ENCODE measurements at places on chromosomes 7 and 10.

- no peak for DNase-seq
Measured at GRCh38 chr10:22308390-22308789, 7.8 kb upstream of the COMMD3 start.

DNA sequence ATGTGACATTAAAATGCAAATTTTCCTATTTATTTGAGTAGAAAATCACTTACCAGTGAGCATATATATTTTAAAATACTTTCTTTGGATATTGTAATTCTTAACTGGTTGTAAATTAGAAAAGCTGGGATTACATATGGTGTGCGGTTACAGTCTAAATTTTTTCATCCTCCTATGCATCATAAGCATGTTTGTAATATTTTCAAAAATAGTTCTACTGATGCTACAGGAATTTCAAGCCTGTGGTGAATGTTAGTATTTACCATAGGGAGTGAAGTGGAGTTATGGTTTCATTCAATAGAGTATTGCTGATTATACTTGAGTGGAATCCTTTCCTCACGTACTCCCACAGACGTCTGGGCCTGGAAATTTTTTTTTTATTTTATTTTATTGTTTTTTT is 34.6 kb upstream of the ST7 start:
- no peak for DNase-seq

DNA sequence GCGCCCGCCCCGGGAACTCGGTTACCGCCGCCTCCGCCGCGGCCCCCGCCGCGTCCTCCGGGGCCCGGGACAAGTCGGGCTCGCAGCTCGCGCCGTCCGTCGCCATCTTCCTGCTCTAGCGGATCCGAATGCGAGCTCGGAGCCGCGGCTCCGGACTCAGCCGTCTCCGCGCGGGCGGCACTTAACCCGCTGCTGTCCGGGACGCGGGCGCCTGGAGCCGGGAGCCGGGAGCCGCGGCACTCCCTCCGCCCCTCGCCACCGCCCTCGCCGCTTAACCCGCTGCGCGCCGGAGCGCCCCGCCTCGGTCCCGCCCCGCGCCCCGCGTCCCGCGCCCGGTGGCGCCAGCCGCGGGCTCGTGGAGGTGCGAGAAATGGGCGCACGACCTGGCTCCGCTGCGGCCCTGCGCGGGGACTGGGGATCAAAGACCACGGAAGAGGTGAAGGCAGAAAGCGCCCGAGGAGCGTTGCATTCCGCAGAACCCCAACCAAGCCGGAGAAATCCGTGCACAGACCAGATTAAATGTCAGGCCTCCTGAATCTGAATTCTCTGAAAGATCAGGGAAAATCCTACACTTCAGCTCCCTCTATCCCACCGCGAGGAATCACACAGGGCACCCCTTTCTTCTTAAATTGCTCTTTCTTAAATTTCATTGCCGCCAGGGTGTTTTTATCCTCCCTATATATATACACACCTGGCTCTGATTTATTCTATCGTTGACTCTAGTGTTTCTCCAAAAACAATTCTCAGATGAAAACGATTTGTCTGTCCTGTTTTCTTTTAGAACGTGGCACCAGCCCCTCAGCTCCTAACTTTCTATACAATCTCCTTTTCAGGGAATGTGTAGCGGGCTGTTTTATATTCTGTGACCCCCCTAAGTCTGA is at the start of gene CTTNBP2:
CTTNBP2 (minus strand) TSS at position 132 of the 881 bp plus-strand sequence; CDS start at position 106, 26 bp downstream.
- no peak for DNase-seq

- peak; percentile 31 for DNase-seq
Measured at GRCh38 chr7:140402178-140402835, 1.6 kb upstream of the RAB19 start.

DNA sequence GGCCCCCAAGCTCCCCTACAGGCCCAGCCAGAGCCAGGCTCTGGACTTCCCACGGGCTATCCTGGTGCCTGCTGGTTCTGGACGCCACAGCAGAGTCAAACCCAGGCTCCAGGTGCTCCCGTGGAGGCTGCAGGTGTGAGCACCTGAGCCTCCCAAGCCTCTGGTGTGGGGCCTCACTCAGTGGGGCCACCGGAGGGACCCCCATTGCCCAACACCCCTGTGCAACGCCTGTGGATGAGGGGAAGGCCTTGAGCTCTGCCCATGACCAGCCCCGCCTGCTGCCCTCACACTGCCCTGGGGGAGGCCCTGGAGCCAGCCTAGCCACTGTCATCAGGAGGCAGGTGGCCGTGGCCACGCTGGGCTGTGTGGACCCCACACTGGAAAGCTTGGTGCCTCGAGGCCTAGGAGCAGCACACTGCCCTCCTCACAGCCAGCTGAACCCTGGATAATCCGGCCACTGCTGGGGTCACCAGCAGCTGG is 229.3 kb downstream of the MAD1L1 start:
- no peak for DNase-seq

GRCh38 chr10:4214908-4215307 is 429.9 kb upstream of the KLF6 start:
- DNase-seq, result no peak

GRCh38 chr10:86497621-86498020 is 24.0 kb downstream of the WAPL start:
- DNase-seq, result no peak

DNA sequence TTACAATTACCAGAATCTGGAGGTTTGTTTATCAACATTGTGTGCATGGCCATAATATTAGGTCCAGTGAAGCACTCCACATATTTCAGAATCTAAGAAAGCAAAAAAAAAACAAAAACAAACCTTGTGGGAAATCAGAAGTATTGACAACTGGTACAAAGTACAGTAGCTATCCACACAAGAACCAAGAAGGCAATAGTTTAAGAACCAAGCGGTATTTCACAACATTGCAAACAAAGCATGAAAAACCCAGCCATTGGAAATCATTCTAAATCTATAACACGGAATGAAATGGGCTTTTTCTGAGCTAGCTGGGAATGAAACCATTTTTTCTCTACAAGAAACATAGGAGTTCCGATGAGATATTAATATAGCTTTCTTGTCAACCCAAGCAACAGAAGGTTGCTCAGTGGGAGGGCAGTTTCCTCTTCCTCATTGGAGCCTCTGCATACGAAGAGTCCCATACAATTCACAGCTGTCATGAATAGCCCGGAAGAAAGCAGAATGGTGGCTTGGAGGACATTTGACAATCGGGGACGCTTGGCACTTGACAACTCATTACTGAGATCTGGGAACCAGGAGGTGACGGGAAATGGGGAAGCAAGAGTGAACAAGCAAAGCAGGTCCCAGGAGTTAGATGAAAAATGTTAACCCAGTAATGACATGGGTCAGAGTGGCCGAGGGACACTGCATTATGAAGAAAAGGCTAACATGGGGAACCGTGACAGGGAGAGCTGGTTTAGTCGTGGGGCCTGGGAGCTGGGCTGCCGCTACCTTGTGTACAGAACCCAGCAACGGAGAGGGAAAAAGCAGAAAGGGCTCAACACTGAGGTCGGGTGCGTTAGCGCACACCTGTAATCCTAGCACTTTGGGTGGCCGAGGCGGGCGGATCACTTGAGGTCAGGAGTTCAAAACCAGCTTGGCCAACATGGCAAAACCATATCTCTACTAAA is 7.8 kb downstream of the PHYH start:
- DNase-seq, result no peak

DNA sequence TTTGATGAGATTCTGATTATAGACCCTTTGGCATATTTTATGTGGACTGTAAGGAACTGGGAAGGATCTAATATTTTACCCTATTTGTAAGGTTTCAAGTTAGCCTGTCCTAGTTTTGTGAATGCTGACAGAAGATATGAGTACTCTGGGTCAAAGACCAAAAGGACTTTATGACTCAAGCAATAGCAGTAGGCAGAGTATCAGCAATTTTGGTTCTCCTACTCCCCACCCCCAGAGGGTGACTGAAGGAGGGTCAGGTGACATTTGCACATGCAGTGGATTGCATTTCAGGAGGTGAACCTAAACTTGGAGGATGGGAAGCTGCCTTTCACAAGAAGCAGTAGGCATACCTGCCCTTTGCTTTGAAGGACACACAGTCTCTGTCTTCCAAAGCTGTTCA is 84.0 kb upstream of the KLF6 start:
- no peak for DNase-seq

DNA sequence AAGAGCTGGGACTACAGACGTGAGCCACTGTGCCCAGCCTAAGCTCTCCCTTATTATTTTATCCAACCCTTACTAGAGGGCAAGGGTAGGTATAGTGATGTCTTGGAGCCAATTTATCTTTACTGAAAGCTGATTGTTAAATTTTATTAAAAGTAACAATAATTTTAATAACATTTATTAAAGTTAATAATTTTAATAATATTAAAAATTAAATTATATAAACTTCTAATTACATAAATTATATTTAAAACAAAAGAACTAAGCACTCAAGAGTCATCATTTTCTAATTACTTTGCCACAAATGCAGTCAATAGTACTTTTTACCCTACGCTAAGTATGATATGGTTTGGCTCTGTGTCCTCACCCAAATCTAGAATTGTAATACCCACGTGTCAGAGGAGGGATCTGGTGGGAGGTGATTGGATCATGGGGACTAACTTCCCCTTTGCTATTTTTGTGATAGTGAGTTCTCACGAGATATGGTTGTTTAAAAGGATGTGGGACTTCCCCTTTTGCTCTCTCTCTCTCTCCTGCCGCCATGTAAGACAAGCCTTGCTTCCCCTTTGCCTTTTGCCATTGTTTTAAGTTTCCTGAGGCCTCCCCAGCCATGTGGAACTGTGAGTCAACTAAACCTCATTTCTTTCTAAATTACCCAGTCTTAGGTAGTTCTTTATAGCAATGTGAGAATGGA is 58.4 kb upstream of the ETV1 start:
- DNase-seq, result no peak

DNA sequence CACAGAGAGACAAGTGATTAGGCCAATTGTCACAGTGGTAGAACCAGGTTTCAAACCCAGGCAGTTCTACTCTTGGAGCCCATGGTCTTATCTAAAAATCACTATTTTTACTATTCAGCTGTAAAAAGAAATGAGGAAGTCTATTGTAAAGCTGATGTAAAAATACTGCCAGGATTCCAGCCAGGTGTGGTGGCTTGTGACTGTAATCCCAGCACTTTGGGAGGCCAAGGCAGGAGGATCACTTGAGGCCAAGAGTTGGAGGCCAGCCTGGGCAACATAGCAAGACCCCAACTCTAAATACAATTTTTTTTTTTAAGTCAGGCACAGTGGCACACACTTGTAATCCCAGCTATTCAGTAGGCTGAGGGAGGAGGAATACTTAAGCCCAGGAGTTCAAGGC is 40.4 kb downstream of the HIP1 start:
- DNase-seq, result no peak

DNA sequence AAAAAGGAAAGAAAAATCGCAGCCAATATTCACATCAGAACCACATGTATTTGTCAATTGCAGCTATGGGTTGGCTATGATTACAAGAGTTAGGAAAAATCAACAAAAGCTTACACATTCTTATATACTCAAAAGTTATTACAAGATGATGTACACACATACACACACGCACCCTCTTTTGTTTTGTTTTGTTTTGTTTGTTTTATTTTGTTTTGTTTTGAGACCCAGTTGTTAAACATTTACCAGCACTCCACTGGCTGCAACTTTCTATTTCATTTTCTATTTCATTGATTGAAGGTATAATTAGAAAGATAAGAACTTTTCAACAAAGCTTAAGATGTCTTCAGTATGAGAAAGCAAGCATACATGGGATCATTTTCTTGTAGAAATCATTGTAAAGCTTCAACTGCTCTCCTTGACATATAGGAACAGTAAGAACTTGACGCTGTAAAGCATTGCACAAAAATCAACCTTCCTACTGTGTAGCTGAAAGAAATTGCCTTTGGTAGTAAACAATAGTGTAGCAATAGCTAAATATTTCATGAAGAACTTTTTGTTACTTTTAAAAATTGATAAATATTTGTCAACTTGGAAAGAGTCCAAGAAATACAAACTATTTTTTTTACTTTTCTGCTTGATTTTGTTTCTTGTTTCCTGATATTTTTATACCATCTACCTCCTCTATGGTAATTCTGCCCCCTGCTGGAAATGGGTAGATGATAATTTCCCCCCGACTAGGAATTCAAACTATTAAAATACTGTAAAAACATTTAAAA is 205.9 kb downstream of the MBL2 start:
- DNase-seq, result peak; percentile 37

DNA sequence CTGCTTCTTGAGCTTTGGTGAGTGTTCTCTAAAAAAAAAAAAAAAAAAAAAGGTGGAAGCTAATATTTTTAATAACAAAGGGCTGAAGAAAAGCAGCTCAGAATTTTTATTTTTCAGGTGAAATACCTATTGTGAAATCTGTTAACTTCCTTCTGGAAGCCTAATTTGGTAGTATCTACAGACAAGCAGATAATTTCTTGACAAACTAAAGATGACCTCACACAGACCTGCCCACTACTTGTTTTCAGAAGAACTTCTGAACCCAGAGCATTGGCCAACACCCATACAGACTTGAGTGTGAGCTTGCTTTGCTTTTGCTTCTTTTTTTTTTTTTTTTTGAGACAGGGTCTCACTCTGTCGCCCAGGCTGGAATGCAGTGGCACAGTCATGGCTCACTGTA is 31.2 kb downstream of the LRRC4 start:
- no peak for DNase-seq

- DNase-seq, result no peak
Measured at GRCh38 chr10:11521860-11522259, 89.6 kb downstream of the USP6NL start.

DNA sequence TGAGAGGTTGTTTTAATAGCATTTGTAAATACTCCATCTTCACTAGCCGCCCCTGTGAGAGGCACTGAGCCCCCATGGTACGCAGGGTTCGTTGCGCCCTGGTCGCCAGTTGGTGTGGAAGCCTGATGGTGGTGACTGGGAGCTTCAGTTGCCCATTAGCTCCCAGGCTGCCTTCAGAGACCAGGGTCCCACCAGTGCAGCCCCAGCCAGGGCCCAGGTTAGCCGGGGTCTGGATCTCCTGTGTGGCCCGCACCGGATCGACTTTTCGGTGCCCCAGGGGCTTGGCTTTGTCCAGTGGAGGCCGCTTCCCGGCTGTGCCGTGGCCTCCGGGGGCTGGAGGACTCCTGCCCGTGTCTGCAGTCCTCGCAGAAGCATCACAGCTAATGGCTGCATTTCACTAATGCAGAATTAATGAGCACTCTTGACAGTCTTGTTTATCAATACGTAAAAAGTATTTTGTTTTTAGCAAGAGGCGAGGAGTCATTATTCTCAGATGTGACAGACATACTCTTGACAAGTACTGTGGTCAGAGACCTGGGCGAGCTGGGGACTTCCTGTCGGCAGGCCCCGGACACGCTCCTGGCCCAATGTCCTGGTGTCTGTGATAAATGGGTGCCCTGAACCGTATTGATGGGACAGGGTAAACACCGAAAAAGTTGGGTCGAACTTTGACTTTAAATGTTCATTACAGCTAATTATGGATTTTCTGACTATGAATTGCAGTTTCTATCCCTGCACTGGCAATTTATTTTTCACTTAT is 99.8 kb downstream of the NKX6-2 start:
- DNase-seq, result no peak

DNA sequence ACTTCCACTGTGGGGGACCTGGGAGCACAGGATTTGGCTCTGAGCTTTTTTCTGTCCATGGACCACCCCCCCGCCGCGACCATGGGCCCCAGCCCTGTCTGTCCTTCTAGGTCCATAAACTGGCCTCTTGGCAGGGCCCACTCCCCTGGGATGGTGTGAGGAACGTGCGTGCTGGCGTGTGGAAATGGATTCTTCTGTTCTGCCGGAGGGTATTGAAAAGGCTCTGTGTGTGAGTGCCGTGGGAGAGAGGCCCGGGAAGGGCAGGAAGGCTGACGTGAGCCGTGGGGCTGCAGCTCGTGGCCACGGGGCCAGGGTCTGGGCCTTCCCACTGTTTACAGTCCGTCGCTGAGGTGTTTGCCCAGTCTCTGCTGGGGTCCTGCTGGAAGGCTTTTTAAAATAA is 123.7 kb downstream of the GRK5 start:
- DNase-seq, result no peak

- DNase-seq, result no peak
Measured at GRCh38 chr7:98322331-98323270, 41.1 kb downstream of the BRI3 start.

GRCh38 chr7:3847336-3847735 is 546.3 kb downstream of the SDK1 start:
- DNase-seq, result no peak
